ENCODE measurements at places on chromosomes 11 and 22. TPM values are rescaled to one million over a fixed set of nuclear protein-coding genes. Genes with fewer than 3 reads are reported as not detected.

DNA sequence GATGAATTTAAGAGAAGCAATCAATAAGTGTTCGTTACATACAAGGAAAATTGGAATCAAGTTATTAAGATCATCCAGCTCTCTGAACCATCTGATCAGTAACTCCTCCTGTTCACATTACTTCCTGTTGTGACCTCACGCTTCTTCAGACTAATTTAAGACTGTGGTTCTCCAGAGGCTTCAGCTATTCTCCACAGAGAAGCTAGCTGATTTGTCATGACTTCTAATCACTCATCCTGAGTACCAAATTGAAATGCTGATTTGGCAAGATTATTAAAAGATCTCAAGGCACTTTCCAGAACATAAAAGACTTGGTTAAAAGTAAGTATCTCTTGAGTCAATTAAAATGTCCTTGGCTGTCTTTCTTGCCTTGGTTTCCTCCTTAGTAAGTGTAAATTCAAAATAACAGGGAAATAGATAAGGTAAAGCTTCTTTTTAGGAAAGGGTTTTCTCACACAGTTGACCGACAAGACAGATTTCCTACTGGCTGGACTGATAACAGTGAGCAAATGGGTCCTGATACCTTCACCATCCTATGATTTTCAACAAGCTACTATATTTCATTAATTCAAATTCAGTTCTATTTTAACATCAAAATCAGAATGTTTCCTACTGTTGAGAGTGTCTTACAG, 38.5 kb downstream of the GAB2 start:
- no peak for DNase-seq

DNA sequence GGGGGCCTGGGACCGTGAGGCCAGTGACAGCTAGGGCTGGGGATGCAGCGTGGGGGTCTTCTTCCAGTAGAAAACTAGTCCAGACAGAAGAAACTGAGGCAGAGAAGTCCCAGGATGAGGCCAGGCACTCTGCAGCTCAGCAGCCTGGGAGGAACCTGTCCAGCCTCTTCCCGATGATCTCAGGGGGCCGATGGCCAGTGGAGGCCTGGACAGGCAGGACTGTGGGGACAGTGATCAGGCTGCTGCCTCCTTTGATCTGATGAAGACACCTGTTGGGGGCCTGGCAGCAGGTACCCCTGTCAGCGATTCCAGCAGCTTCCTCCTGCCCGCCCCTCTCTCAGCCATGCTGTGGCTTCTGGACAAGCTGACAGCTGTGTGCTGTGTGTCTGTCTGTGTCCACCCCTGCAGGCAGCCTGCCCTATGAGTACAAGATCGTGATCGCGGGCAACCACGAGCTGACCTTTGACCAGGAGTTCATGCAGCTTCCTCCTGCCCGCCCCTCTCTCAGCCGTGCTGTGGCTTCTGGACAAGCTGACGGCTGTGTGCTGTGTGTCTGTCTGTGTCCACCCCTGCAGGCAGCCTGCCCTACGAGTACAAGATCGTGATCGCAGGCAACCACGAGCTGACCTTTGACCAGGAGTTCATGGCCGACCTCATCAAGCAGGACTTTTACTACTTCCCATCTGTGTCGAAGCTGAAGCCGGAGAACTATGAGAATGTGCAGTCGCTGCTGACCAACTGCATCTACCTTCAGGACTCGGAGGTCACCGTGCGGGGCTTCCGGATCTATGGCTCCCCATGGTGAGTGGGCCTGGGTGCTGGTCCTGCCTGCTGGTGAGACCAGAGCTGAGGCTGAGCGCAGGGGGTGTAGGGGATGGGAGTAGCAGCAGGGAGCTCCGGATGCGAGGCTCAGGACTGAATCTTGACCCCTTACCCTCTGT, 62.6 kb downstream of the MPPED1 start:
- no peak for DNase-seq

- DNase-seq = no peak
These were observed 27.5 kb upstream of the HTATIP2 start for GRCh38 chr11:20336056-20336455.

- no peak for DNase-seq
These were observed 9.0 kb upstream of the RRM1 start for GRCh38 chr11:4085575-4085974.

DNA sequence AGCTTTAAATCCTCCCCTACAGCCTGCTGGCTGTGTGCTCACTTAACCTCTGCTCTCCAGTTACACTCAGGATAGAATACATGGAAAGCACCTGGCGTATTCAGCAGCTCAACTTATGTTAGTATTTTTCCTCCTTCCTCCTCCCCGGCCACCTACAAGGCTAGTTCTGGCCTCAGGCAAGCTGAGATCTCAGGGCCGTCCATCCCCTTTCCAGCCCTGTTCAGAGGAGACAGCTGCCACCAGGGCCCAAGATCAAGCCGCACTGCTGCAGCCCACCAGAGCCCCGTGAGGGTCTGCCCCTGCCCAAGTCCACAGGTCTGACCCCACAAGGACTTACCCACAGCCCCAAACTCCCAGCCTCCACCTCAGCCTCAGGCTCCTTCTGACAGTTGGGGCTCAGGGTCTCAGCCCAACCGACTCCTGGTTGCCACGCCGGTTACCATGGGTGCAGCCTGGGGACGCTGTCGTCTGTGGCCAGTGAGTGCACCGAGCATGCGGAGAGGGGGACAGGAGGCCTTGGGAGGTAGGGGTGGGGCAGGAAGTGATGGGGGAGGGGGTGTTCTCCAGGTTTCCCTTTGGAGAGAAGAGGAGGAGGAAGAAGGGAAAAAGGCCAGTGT, at the start of gene C11orf16:
Gene C11orf16 (minus strand): TSS at position 384 of the 617 bp plus-strand sequence. CDS start 639 bp downstream, outside the sequence.
- DNase-seq = no peak

- no peak for DNase-seq
These were observed 69.5 kb downstream of the NOX4 start for GRCh38 chr11:89421718-89422117.

DNA sequence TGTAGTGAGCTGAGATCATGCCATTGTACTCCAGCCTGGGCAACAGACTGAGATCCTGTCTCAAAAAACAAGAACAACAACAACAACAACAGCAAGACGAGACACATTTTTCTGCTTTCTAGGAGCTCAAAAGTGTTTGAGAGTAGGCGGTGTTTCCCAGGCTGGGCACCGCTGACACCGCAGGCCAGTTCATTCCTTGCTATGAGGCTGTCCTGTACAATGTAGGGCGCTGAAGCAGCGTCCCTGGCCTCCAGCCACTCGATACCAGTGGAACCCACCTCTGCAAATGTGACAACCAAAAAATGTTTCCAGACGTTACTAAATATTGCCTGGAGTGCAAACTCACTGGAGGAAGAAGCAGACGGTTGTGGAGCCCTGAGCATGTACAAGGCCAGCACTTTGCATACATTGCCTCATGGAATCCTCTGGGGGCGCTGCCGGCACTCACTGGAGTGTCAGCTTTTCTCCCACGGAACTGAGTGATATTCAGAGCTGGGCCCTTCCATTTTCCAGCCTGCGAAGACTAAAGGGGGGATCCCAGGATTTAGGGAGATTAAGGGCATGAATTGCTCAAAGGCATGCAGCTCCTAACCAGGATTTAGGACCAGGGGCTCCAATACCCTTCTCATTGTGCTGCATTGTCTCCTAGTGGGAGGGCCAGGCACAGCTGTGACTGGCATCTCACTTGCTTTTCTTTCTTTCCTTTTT, 5.8 kb upstream of the MIEF1 start:
- DNase-seq = peak; percentile 60

DNA sequence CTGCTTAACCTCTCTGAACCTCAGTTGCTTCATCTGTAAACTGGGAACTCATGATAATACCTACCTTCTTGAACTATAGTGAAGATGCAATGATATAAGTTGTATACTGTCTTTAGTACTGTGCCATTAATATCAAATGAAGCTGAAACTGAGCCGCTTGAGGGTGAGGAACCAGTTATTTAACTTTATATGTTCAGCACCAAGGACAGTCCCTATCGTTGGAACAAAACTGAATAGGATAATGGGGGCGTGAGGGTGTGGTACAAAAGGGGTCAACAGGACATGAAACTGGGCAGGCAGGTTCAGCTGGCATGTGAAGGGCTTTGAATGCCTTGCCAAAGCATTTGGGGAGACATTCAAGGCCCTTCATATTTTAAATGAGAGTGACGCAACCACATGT, 112.6 kb downstream of the C11orf91 start:
- DNase-seq = no peak

DNA sequence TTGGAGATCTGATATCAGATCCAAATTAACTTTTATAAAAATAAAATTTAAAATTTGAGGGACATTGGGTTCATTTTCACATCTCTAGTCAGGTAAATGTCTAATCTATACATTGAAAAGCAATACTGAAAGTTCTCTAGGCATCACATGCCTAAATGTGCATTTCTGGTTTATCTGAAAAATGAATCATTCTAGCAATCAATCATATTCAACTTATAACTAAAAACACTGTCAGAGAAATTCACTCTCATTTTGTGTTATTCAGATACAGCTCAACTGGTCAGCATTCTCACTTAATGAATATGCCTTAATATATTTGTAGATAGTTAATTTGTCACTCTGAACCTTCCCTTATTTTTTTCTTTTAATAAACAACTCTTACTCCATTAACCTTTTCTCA, 243.2 kb downstream of the CASP12 start:
- DNase-seq = no peak

DNA sequence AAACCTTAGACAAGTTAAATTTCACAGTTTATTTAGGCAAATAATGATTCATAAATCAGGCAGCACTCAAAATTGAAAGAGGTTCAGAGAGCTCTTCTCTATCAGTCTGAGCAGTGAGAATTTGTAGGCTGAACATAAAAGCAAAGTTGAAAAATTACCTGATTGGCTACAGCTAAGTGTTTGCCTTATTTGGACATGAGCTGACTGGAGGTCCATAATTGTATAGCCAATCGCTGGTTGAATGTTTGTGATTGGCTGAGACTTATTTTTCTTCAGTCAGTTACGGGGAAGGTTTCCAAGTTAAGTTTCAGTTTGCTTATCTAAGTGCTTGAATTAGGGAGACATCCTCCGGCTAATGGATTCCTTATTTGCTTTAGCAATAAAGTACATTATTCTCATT, 527.5 kb downstream of the CNTN5 start:
- DNase-seq = no peak

GRCh38 chr22:47093720-47094119, 331.3 kb downstream of the TBC1D22A start:
- no peak for DNase-seq

DNA sequence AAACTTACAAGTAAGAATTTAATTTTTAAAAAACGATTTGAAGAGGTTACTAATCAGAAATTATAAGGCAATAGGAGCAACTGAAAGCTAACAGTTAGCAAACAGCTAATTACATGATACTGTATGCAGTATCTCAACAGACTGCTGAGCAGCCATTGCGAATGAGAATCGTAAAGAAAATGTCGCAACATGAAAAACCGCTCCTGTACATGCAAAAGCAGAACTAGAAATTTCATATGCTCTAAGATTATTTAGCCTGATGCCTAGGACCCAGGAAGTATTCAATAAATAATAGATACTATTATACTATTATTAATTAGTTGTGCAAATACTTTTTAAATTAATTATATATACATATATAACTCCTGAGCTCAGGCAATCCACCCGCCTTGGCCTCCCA, 48.7 kb upstream of the EP300 start:
- no peak for DNase-seq

GRCh38 chr11:69343401-69344321, 49.7 kb downstream of the MYEOV start:
- no peak for DNase-seq

DNA sequence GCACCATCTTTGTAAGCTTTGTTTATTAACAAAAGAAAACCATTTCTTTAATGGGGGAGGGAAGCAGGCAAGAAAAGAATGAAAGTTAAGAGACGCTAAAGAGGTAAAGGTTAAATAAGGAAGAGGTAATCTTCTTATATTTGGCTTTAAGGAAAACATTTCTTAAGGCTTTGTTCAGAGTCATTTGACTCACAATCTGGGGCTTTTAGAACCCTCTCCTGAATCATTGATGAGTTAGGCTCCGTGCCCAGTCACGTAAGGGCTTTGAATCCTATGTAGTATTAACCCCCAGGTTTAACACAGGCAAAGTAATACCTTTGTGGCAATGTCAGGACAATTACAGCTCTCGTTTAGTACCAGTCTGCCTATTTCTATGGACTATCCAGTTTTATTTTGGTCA, 26.1 kb downstream of the MADD start:
- no peak for DNase-seq

GRCh38 chr22:49905465-49905864, 12.8 kb downstream of the ALG12 start:
- no peak for DNase-seq

DNA sequence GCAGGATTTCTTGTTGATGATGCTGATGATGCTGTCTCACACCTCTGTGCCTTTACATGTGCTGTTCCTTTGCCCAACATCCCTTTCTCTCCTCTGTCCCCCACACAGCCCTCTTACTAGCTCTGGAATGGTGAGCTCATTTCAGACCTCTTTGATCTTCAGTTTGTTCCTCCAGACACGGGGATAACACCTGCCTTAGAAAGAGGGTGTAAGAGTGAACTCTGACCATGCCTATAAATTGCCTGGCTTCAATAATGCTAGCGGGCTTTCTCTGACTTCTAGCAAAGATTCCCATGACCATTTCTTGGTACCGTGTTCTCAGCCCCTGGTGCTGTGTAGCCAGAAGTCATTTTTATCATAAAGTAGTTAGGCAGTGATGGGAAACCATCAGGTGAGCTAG, 55.9 kb upstream of the DRD2 start:
- no peak for DNase-seq

- no peak for DNase-seq
These were observed 4.4 kb downstream of the A4GALT start for GRCh38 chr22:42716221-42716620.

POGLUT3 gene
- 10.8 TPM for polyA plus RNA-seq

CCDC81 gene
- polyA plus RNA-seq = 0.25 TPM

VPREB1 gene
- polyA plus RNA-seq = not detected

RAB3IL1 gene
- polyA plus RNA-seq = 2.9 TPM

ACRV1 gene
- not detected for polyA plus RNA-seq

YAP1 gene
- 32.6 TPM for polyA plus RNA-seq

DKK3 gene
- polyA plus RNA-seq = 335 TPM

LRRC32 gene
- polyA plus RNA-seq = 77.2 TPM

ZNF214 gene
- polyA plus RNA-seq = 0.94 TPM

Data from endothelial cell of umbilical vein (primary cell).